Activated naive CD8-positive, alpha-beta T cell treated with anti-CD3 and anti-CD28 coated beads, Interleukin-2, amount 50 U/mL, for 16 hours (primary cell): ENCODE measurements at places on chromosomes 7 and 10.

DNA sequence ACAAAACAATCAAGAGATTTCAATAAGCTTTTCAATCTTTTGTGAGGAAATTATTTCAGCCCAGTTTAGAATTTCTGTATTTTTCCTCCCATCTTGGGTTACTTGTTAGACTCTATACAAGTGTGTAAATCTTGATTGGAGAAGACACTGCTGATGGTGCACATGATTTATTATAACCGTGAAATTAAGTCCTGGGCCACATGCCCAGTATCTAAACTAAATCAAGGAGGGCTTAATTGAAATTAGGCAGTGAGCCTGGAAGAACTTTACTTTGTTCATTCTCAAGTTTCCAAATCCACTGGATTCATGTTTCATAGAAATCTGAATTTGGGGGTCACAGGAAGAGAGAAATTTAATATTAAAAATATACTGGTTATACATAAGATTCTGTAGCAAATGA, 44.5 kb downstream of the CSTF2T start:
- DNase-seq = no peak

- DNase-seq = no peak
Measured at GRCh38 chr10:101388676-101389276, 34.8 kb downstream of the BTRC start.

DNA sequence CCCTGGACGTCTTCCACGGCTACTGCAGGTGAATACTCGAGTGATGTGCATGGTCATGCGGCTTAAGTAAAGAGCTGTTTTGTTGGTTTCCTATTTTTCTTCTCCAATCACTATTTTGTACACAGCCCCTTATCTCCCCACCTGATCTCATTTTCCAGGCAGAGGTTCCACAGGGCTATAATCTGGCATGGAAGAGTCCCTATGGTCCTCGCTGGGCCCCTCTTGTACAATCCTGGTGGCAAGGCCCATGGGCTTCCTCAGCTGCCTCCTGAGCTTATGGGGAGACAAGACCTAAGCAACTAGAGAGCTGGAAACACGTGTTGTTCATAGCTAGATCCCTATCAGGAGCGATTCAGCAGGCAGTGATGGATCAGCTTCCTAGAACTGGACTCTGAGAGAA, 181.3 kb upstream of the ADO start:
- no peak for DNase-seq

DNA sequence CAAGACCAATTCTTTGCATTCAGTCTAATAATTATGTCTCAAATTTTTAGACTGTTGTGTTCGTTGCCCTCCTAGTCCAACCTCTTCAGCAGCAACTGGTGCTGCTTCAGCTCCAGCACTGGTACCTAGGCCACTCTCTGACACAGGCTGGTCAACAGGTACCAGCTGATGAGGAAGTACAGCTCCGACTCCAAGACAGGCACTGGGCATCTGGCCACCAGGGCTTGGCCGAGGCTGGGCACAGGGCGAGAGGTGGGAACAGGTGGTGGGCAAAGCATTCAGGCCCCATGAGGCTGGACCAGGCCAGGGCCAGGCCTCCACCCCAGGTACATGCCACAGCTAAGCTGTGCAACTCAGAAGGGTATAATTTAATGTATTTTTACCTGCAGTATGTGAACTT, 151.5 kb upstream of the AGR3 start:
- no peak for DNase-seq

DNA sequence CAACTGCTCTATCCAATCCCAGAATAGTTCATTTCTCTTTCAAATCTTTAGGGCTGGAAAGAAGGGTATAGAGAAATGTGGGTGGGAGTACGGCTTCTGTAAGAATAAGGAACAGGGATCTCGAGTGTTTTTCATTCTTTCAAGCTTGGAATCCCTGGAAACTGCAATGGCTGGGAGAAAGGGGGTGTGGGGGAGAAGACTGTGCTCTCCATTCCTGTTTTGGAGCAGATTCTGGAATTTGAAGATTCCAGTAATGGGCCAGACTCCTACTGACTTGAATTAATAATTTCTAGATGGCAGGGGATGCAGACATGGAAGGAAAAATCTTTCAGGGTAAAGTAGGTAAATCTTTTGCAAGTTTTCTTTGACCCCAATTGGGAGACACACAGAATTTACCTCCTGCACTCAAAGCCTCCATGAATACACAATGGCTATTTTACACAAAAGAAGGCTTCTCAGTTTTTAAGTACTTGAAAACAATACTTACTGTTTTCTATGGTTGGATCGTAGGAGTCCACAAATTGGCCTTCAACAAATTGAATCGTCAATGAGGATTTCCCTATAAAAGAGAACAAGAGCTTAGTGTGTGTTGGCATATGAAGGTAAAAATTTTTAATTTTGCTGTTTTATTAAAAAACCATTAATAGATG, 29.1 kb downstream of the RHEB start:
- DNase-seq = no peak

DNA sequence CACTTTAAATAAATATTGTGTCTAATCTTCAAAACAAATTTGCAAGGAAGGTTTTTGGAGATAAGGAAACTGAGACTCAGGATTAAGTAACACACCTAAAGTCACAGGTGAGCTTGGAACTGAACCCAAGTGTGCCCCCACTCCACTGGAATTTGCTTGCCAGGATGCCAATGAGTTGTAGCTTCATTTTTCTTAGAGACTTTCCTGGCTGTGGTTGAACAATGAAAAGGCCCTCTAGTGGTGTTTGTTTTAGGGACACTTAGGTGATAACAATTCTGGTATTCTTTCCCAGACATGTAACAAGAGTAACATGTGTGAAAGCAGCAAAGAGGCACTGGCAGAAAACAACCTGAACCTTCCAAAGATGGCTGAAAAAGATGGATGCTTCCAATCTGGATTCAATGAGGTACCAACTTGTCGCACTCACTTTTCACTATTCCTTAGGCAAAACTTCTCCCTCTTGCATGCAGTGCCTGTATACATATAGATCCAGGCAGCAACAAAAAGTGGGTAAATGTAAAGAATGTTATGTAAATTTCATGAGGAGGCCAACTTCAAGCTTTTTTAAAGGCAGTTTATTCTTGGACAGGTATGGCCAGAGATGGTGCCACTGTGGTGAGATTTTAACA, 1.5 kb downstream of the IL6 start:
- DNase-seq = no peak

DNA sequence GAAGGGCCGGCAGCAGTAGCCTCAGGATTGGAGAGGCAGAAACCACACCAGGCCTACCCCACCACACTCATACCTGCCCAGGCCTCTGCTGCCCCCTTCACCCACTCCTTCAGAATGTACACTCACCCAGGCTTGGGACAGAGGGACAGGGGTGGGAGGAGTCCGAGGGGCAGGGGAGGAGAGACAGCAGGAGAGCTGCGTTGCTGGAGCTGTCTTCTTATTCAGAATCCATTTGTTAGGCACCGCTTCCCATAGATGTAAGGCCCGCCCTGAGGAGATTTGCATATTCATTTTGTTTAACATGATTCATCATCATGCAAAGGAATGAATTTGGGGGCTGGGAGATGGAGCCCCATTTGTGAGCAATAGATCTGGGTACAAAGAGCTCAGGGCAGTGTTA, 156.7 kb downstream of the CDH23 start:
- no peak for DNase-seq

- DNase-seq = no peak
Measured at GRCh38 chr10:29105516-29106215, 183.2 kb upstream of the LYZL1 start.

DNA sequence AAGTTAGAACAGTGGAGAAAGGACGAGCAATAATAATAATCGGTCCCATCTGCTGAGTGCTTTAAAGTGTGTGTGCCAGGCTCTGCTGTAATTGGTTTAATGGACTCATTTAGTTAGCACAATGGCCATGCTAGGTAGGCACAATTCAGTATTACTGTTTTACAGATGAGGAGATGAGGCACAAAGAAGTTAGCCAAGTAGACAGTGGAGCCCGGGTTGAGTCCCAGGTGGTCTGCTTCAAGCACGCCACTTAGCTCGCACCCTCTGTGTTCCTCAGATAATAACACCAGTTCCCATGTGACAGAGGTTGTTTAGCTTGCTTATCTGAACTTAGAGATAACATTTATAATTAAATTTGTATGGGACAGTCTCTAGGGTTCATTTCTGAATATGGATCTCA, 101.6 kb upstream of the GJD4 start:
- no peak for DNase-seq

DNA sequence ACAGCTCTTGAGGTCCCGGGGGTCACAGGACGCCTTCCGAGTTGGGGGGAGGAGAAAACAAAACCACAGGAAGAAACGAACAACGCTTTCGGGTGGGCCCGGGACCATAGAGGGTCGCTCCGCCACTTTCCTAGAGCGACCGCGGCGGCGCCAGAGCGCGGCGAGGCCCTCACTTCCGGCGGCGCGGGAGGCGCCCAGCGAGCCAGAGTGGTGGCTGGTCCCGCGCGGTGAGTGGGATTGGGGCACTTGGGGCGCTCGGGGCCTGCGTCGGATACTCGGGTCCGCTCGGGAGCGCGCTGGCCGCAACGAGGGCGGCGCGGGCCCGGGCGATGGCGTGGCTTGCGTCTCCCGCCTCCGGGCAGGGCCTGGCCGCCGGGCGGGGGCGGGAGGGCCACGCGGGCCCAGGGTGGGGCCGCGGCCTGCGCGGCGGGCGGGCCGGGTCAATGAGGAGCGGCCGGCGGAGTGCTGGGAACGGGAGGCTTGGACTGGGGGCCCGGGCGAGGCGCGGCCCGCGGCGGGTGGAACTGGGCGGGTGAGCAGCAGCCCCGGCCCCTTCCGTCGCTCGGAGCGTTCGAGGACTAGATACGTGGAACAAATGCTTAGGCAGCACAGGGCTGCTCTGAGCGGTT, at the start of gene ZNF22:
Gene ZNF22 (plus strand): TSS at position 172 of the 629 bp plus-strand sequence. CDS start 2,446 bp downstream, outside the sequence.
- peak; percentile 55 for DNase-seq

DNA sequence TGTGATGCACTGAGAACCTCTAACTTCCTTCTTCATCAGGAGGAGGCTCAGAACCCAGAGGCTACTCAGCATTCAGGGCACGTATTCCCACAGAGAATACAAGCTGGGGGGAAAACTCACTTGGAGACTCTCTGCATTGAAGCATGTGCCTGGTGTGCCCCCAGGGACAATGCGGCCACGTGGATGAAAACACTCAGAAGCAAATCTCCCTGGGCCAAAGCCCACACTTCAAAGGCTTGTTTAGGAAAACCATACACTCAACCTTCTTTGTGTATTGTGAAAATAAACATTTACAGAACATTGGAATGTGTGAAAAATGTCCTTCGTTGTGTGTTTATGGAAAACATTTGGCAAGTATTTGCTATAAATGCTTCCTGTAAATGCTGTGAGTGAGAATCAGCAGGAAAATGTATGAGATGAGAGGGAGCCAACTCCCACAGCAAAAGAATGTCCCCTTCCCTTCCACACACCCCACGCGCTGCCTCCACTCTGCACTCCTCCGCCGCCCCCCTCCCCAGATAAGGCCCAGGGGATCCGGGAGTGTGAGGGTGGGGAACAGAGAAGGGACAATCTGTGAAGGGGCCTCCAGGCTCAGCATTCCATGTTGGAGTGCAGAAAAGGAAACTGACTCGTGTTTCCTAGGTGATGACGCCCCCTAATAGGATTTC, 339.5 kb downstream of the ELMO1 start:
- no peak for DNase-seq
